ENCODE measurements at places on chromosomes 6 and 20. TPM values are rescaled to one million over a fixed set of nuclear protein-coding genes. Genes with fewer than 3 reads are reported as not detected.

SMIM29 gene
- polyA plus RNA-seq: 9.5 TPM

TXNDC5 gene
- polyA plus RNA-seq: 88.4 TPM

CCN6 gene
- polyA plus RNA-seq: 2.7 TPM

HLA-DPB1 gene
- 13.5 TPM for polyA plus RNA-seq

IPCEF1 gene
- 8.9 TPM for polyA plus RNA-seq

STAU1 gene
- polyA plus RNA-seq: 118 TPM

PTK6 gene
- 1.1 TPM for polyA plus RNA-seq

CGA gene
- polyA plus RNA-seq: 0.38 TPM

GRIK2 gene
- polyA plus RNA-seq: 16.5 TPM

SASH1 gene
- polyA plus RNA-seq: 30.2 TPM

ALDH8A1 gene
- polyA plus RNA-seq: 30.9 TPM

AGPAT1 gene
- polyA plus RNA-seq: 94.6 TPM

HMGN3 gene
- polyA plus RNA-seq: 336 TPM

CCDC170 gene
- polyA plus RNA-seq: 5.3 TPM

KCNK17 gene
- not detected for polyA plus RNA-seq

ZNF334 gene
- 56.4 TPM for polyA plus RNA-seq

MAVS gene
- polyA plus RNA-seq: 34.8 TPM

TRIM10 gene
- polyA plus RNA-seq: 0.27 TPM

PRSS16 gene
- polyA plus RNA-seq: 0.28 TPM

KCNK15 gene
- polyA plus RNA-seq: 0.07 TPM

PGBD1 gene
- polyA plus RNA-seq: 13.4 TPM

GSTA1 gene
- 0.85 TPM for polyA plus RNA-seq

CAP2 gene
- 13.1 TPM for polyA plus RNA-seq

SLPI gene
- 0.40 TPM for polyA plus RNA-seq

CPXM1 gene
- 224 TPM for polyA plus RNA-seq

Data from left kidney (tissue), 8 donors.